EH (cell line): ENCODE measurements at places on chromosomes 2 and 18.
A peak's percentile ranks its signal among the peaks of the same experiment; 100 is the strongest.

GRCh38 chr2:170714381-170715061 lies 616 bp upstream of the SP5 start:
- DNase-seq, result peak; percentile 4

GRCh38 chr2:193556766-193557470 lies 1362.2 kb upstream of the TMEFF2 start:
- no peak for DNase-seq

DNA sequence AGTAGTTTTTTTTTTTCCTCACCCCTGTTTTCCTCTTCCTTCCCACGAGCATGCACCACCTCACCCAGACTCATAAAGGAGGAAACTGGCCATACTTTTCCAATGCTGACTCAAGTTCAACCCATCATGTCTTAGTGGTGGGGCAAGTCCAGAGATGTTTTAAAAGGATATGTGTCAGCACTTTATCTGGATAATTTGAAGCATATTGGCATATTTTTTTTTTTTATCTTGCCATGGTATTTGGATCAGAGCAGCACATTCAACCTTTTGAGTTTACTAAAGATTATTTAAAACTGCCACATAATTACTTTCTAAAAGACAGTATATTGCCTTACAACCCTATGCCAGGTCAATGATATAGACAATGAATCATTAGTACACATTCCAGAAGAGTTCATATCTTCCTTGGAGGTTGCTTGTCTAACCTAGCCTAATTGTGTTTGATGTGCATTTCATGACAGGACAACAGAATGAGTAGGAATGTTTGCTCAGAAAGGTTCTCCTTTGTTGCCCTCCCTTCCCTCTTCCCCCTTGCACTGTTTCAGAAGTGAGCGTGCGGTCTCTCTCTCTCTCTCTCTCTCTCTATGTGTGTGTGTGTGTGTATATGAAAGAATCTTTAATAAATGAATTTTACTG lies 950.7 kb upstream of the FAM98A start:
- DNase-seq, result no peak

DNA sequence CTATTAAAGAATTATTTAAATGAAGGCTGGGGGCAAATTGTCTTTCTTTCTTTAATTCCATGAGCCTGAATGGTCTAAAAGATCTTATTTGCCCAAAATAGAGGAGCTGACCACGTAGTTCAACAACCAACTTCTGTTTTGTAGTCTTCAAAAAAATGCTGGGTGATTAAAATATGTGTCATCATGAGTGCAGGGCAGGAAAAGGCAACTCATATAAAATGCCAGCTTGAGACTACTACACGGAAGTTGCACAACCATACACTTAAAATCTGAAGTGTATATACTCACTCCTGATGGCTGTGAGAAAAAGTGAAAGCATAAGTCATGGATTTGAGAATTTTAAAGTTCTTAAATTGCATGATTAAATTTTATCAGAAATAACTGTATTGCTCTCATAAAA lies 210.9 kb downstream of the DYM start:
- DNase-seq, result peak; percentile 90

- DNase-seq, result peak; percentile 37
These were observed 633.2 kb upstream of the PKDCC start for GRCh38 chr2:41414486-41415230.

DNA sequence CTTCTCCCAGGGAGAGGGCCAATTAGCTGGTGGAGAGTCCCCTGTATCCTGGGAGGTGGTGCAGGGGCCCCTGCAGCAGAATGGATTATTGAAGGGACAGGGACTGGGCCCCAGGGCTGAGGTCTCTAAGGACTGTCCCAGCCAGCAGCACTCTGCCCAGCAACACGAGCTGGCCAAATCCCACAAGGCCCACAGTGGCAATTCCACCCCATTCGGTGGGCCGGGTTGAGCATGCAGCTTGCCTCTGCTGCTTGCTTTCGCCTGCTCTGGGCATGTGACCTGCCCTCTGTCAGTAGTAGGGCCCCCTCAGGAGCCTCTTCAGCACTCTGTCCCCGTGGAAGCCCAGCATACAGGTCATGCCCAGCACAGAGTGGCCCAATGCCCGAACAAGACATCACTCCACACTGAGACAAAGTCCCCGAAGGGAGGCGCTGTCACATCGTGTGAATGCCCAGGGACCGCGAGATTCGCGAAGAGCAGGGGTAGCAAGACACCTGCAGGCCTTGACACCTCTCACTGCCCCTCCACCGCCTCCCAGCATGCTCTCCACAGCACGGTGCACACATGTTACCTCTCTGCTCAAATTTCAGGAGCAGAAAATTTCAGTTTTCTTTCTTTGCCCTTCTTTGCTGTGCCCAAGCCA lies 65.4 kb downstream of the CRACDL start:
- no peak for DNase-seq

DNA sequence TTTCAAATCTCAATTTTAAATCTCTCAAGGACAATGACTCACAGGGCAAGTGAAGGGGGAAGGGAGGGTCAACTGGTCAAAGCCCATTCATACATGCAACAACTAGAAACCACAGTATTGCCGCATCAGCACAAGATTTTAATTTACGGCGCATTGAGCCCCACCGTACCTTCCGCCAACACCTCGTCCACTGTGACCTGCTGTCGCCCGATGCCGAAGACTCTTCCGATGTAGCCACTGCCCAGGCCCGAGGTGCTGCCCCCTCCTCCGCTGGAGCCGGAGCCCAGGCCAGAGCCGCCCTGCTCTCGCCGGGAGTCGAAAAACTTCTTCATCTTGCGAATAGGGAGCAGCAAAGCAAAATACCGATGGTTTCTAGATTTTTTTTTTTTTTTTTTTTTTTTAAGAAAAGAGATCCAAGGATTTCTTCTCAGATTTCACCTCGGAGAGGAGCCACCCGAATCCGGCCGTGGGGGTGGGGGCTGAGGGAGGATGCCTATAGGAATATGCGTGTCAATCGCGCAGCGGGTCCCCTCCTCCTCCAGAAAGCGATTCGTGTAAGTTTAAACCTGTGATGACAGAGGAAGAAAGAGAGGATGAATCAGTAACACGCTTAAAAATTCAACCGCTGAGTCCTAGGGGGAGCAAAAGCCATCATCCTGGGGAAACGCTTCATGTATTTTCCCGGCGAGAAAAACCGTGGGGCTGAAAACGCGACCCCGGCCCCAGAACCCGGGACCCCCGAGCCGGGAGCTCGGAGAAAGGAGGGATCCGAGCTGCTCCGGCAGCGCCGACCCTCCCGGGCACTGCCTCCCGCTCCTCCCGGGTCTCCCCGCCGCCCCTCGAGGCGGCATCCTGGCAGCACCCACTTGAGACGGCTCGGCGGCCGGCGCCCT lies 584 bp downstream of the AAK1 start:
- DNase-seq, result peak; percentile 86

DNA sequence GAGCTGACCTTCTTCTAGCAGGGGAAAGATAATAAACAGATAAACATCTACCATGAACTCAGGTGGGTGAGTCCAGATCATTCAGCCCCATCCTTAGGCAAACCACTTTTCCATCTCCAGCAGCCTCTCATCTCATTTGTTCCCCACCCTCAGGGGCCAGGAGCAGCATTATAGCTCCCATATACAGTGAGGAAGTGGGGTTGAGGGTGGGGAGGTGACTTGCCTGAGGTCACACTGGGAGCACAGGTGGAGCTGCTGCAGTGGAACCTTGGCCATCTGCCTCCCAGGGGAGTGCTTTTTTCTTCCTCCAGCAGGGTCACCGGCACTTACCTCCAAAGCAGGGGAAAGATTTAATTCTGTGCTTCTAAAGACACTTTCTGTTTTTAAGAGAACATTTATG lies 212.5 kb upstream of the SMAD2 start:
- DNase-seq, result no peak

DNA sequence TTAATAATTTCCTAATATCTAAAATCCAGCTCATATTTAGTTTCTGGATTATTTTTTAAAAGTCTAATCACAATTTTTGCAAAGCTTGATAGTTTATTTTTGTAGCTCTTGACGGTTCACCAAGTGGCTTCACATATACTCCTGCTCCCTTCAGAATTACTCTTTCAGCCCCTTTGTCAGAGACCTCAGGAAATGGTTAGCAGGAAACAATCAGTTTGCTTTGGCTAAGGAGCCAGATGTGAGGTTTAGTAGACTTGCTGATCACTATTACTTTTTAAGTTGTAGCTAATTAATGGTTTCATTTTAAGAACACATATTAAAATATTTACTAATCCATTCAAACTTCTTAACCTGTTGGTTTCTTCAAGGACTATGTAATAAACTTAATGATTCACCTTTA lies 2.3 kb downstream of the RBBP8 start:
- DNase-seq, result no peak

GRCh38 chr18:57792631-57793301 lies 10.3 kb downstream of the ATP8B1 start:
- no peak for DNase-seq

- DNase-seq, result no peak
These were observed 17.8 kb upstream of the KCNK3 start for GRCh38 chr2:26674771-26675170.

DNA sequence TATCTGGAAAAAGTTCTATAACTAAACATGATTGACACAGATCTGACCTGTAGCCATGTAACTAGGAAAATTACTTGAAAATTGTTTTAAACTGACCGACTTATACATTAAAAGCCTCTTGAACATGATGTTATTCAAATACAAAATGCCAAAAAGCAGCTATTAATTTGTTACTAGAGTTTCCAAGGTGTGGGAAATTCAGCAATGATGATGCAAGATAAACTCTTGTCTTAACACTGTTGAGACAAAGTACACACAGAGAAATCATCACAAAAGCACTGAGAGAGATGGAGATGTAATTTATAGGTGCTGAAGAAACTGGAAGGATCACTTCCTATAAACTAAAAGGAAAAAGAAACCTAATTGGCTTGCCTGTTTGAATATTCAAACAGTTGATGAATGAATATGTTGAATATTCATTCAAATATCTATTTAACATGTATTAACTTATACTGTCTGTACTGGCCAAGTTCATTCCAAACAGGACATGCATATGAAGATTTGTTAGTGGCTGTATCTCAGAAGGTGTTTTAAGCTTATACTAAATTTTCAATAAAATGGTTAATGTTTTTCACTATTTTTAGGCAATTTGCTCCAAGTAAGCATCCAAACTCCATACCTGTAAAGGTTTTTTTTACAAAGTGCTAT lies 34.6 kb upstream of the WDR75 start:
- DNase-seq, result no peak

DNA sequence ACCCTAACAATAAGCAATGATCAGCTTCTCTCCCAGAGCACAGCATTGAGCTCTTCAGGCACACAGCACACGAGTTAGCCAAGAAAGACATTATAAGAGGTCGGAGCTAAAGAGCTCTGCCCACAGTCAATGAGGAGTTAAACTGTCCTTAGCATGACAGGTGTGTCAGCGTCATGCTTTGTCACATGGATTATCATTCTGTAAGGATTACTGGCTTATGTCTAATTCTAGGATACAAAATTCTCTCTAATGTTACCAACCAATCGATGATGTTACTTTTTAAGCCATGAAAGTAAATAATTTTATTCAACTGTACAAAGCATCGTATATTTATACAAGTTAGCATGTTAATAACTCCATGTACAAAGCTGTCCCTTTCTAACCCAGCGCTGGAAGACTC lies 108.8 kb downstream of the ZNF236 start:
- DNase-seq, result no peak

DNA sequence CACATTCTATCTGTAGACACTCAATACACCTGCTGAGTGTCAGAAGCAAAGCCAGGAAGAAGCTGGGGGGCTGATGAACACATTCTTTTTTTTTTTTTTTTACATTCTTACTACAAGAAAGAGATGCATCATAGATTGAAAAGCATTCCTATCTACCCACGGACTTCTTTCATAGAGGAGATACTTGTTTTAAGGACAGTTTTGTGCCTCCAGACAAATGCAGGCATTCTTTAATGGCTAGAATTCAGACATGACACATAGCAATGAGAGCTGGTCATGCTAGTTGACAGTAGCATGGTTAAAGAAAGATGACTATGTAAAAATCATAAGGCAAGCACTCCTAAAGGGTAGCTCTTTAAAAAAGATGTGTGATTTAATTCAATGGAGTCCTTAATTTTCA lies 110.2 kb downstream of the EPHA4 start:
- peak; percentile 79 for DNase-seq

- peak; percentile 54 for DNase-seq
These were observed 79.6 kb upstream of the ST6GAL2 start for GRCh38 chr2:106965611-106966010.

GRCh38 chr2:189583227-189584198 lies 2.9 kb upstream of the SLC40A1 start:
- no peak for DNase-seq

DNA sequence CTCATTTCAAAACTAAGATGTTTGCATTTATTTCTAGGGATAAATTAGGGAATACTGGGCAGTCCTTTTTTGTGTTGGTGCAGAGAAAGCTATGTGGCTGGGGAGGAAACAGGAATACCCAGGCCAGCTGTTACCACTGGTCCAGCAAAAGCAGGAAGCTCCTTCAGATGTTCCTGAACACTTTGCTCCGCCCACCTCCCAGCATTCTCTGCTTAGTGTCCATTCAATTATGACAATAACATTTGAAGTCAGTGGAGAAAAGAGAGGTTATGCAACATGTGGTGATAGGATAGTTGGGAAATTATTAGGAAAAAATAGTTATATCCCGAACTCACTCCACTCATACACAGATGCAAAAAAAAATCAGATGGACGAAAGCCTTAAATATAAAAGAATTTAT lies 22.1 kb upstream of the ARPC2 start:
- peak; percentile 27 for DNase-seq

DNA sequence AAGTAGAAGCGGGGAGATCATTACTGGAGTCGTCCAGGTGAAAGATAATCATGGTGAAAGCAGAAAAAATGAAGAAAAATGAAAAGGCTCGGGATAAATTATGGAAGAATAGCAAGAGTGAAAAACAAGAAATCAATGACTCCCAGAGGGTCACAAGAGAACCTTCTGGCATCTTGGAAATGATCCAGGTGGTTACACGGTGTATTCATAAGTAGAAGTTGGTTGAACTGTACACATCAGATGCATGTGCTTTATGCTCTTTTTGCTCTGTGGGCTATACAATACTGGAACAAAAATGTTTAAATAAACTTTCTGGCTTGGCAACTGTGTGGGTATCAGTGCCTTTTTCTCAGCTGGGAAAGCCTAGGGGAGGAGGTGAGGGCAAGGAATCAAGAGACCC lies 348.9 kb downstream of the RND3 start:
- no peak for DNase-seq
